HFF-Myc (cell line): ENCODE measurements at places on chromosomes 11 and 22.

- no peak for DNase-seq
Observed at GRCh38 chr11:8768625-8769333, 86.2 kb downstream of the RPL27A start.

DNA sequence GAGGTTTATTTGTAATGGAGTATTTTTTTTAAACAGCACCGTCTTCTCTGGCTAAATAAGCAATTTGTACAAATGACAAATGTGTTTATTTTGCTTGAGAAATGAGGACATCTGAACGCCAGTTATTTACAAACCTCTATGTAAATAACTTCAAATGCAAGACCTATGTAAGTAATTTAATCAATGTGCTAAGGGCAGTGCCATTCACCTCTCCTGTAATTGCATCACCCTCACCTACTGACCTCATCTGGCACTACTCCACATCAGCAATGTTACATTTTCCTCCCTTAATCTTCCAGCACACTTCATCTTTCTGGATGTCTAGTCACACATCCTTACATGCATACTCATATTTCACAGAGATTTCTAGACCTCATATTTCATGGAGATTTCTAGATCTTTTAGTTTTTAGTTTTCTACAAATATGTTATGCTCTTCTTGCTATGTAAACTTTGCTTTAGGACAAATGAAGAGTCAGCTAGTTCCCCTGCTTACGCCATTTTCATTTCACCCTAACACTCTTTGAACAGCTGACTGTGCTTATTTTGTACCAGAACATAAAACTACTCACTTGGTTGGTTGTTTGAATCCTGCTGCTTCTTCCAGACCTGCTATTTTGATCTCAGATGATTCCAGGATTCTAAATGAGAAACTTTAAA lies 238.6 kb downstream of the GRM5 start:
- no peak for DNase-seq

GRCh38 chr22:22944268-22944985 lies 56.8 kb downstream of the IGLL5 start:
- no peak for DNase-seq

DNA sequence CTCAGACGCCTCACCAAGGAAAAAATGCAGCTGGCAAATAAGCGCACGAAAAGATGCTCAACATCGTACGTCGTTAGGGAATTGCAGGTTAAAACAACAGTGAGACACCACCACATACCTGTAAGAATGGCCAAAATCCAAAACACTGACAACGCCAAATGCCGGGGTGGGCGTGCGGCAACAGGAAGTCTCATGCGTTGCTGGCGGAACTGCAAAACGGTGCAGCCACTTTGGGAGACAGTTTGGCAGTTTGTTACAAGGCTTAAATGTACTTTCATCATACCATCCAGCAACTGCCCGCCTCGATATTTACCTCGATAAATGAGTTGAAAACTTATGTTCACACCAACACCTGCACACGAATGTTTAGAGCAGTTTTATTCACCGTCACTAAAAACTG lies 7.5 kb upstream of the CTSD start:
- no peak for DNase-seq

DNA sequence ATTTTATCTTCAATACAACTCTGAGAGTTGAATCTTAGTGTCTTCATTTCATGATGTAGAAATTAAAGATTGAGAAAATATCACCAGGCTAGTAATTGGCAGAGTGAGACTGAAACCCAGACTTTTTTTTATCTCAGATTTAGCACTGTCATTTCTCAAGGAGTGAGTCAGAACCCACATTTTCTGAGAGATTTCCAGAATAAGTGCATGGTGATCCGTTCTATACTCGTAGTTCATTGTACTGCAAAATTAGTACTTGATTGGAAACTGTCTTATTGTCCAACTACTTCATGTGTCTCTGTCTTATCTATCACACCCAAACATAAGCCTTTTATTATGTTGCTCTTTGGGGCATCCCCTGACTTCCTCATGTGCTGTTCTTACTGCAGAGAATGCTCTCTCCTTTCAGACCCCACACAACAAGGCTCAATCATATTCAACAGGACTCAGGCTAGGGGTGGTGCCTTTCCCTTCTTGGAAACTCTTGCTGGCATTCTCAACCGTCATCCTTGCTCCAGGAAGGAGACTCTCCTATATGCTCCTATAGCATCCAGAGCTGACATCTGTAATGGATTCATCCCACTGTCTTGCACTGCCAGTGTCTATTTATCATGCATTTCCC lies 76.7 kb upstream of the BLID start:
- DNase-seq: no peak

- no peak for DNase-seq
Observed at GRCh38 chr11:114265122-114265878, 30.9 kb upstream of the NNMT start.

DNA sequence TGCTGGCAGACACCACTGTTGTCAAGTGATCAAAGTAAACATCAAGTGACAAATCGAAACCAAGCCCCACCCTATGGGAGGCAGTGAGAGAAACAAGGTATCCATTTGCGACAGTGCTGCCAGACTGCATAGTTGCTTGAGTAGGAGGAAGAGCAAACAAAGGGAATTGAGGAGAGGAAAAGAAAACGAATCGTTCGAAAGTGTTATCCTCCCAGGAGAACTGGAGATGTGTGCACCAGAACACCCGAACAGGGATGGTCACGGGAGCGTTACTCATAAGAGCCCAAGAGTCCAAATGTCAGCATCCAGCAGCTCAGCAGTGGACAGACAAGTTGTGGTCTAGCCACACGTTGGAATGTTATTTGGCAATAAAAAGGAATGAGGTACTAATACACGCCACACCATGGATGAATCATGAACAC lies 58.4 kb upstream of the NUP50 start:
- no peak for DNase-seq

GRCh38 chr11:121714351-121714750 lies 261.6 kb upstream of the SORL1-AS1 start:
- no peak for DNase-seq
